Thoracic aorta (tissue), 2 donors: ENCODE measurements at places on chromosomes 2 and 18. TPM values are rescaled to one million over a fixed set of nuclear protein-coding genes. Genes with fewer than 3 reads are reported as not detected.

Gene CD8A
- total RNA-seq = 4.4 TPM

Gene CREG2
- not detected for total RNA-seq

Gene LCT
- total RNA-seq = not detected

Gene THSD7B
- total RNA-seq = 12.7 TPM

Gene TMEM182
- 3.1 TPM for total RNA-seq

Gene DSG4
- total RNA-seq = not detected

Gene RPRM
- total RNA-seq = not detected

Gene TANK
- total RNA-seq = 59.2 TPM

Gene CYP26B1
- total RNA-seq = 20.8 TPM

Gene CCDC85A
- total RNA-seq = 3.7 TPM

Gene IFT172
- total RNA-seq = 45.6 TPM

Gene QPCT
- 6.8 TPM for total RNA-seq

Gene GPR155
- 6.6 TPM for total RNA-seq

Gene LIMS2
- total RNA-seq = 177 TPM

Gene RBM45
- total RNA-seq = 18.3 TPM

Gene CRYGC
- total RNA-seq = not detected

Gene ANO7
- 1.2 TPM for total RNA-seq

Gene ASB18
- total RNA-seq = not detected

Gene OSGEPL1
- 1.9 TPM for total RNA-seq

Gene CDH19
- 8.9 TPM for total RNA-seq

Gene CHRNA1
- 0.41 TPM for total RNA-seq

Gene DNER
- total RNA-seq = 3.3 TPM

Gene TXNDC2
- 8.8 TPM for total RNA-seq

Gene RAX
- total RNA-seq = not detected

Gene EVA1A
- not detected for total RNA-seq

Gene FRZB
- total RNA-seq = 140 TPM

Gene ANKRD53
- 4.6 TPM for total RNA-seq

Gene SCN2A
- not detected for total RNA-seq

Gene UNC80
- not detected for total RNA-seq

Gene LBX2
- 0.54 TPM for total RNA-seq

Gene CNRIP1
- total RNA-seq = 45.6 TPM

Gene GPR148
- total RNA-seq = not detected

Gene SCN9A
- 3.8 TPM for total RNA-seq

Gene CPLX4
- total RNA-seq = not detected

Gene CTDP1
- 25.0 TPM for total RNA-seq

Gene IL36B
- not detected for total RNA-seq

Gene FAHD2A
- total RNA-seq = 23.6 TPM

Gene MAP2
- 68.8 TPM for total RNA-seq

Gene ANKRD36C
- total RNA-seq = 39.8 TPM

Gene FARP2
- 67.4 TPM for total RNA-seq
